ENCODE measurements at places on chromosomes 11 and 22. TPM values are rescaled to one million over a fixed set of nuclear protein-coding genes. Genes with fewer than 3 reads are reported as not detected.

Gene KIAA0930
- 89.2 TPM for total RNA-seq

DNA sequence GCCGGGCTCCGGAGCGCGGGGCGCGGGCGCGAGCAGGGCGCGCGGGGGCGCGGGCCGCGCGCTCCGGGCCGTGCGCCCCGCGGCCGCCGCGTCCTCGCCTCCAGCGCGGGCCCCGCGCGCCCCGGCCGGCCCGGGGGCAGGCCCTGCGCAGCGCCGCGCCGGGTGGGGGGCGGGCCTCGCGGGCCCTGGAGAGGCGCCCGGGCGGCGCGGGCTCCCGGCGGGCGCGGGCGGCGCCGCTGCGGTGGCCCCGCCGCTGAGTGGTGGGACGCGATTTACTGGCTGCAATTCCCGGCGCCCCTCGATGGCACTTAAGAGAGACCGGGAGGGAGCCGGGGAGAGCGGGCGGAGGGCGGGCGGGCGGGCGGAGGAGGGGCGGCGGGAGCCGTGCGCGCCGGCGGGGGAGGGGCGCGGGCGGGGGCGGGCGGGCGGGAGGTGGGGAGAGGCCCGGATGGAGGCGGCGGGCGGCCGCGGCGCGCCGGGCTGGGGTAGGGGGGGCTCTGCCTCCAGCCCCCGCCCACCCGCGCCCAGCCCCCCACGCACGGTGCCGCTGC, 73.2 kb upstream of the TCF20 start:
- peak overlapping the region; percentile 46 for H3K4me3 ChIP-seq
- no peak overlapping the region for H3K27ac ChIP-seq
- DNase-seq, result no peak
- no peaks in the 10 kb centered on the region for H3K4me1 ChIP-seq
- no peaks in the 10 kb centered on the region for H3K36me3 ChIP-seq

Gene FAM111B
- total RNA-seq, result 1.1 TPM

DNA sequence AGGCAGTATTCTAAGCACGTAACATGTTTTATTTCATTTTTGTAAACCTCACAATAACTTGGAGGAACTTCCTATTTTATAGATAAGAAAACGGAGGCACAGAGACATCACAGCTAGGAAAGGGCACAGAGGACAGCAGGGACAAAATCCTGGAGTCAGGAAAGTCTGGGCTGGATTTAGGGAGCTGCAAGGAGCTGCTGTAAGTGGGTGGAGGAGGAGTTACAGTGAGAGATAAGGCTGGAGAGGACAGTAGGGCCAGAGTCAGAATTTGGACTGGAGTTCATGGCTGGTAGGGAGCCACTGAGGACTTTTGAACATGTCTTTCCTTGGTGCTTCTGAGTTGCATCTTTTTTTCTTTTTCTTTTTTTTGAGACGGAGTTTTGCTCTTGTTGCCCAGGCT, 32.2 kb upstream of the PTPRJ start:
- H3K27me3 ChIP-seq, result no peaks in the 10 kb centered on the region
- peaks cover 25% of the 10 kb centered on the region for H3K4me1 ChIP-seq
- no peaks in the 10 kb centered on the region for H3K36me3 ChIP-seq
- no peak overlapping the region for H3K27ac ChIP-seq

- no peak overlapping the region for H3K4me3 ChIP-seq
- no peaks in the 10 kb centered on the region for H3K36me3 ChIP-seq
- no peaks in the 10 kb centered on the region for H3K4me1 ChIP-seq
- no peak overlapping the region for H3K27ac ChIP-seq
- no peaks in the 10 kb centered on the region for H3K27me3 ChIP-seq
Observed at GRCh38 chr11:58433638-58434203, 5.8 kb upstream of the OR5B2 start.

- DNase-seq, result no peak
- no peak overlapping the region for H3K27ac ChIP-seq
- H3K36me3 ChIP-seq, result peaks cover 95% of the 10 kb centered on the region
- H3K4me1 ChIP-seq, result no peaks in the 10 kb centered on the region
- no peaks in the 10 kb centered on the region for H3K27me3 ChIP-seq
Observed at GRCh38 chr22:21800552-21801303, 65.1 kb upstream of the YPEL1 start.

DNA sequence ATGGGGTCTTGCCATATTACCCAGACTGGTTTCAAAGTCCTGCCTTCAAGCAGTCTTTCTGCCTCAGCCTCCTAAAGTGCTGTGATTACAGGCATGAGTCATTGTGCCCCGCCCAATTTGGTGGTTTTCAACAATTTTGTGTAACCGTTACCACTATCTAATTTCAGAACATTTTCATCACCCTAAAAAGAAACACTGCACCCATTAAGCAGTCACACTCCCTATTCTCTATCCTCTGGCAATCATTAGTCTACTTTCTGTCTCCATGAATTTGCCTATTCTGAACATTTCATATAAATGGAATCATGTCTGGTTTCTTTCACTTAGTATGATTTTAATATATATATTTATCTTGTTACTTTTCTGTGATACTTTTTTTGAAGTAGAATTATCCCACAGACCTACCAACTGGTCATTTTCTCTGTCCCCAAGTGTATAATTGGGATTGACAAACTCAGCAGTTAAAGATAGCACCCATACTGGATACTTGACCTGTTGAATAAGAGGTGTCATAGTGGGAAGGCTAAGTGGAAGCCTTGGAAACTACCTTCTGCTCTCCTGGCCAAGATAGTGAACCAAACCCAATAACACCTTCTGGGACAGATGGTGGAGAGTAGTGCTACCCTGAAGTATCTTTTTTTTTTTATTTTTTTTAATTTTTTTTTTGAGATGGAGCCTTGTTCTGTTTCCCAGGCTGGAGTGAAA, 64.8 kb downstream of the STIM1 start:
- DNase-seq, result peak; percentile 54
- H3K36me3 ChIP-seq, result no peaks in the 10 kb centered on the region
- peaks cover 12% of the 10 kb centered on the region for H3K4me1 ChIP-seq
- H3K27me3 ChIP-seq, result no peaks in the 10 kb centered on the region

DNA sequence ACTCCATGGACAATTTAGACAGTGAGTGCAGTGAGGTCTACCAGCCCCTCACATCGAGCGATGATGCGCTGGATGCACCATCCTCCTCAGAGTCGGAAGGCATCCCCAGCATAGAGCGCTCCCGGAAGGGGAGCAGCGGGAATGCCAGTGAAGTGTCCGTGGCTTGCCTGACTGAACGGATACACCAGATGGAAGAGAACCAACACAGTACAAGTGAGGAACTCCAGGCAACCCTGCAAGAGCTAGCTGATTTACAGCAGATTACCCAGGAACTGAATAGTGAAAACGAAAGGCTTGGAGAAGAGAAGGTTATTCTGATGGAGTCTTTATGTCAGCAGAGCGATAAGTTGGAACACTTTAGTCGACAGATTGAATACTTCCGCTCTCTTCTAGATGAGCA, 51.4 kb downstream of the SPECC1L start:
- H3K27ac ChIP-seq, result no peak overlapping the region
- H3K4me3 ChIP-seq, result no peak overlapping the region
- H3K4me1 ChIP-seq, result peaks cover 11% of the 10 kb centered on the region
- no peaks in the 10 kb centered on the region for H3K27me3 ChIP-seq
- no peak for DNase-seq
- peaks cover 62% of the 10 kb centered on the region for H3K36me3 ChIP-seq

- no peak for DNase-seq
- H3K4me1 ChIP-seq, result no peaks in the 10 kb centered on the region
- H3K36me3 ChIP-seq, result no peaks in the 10 kb centered on the region
- no peak overlapping the region for H3K27ac ChIP-seq
- H3K4me3 ChIP-seq, result no peak overlapping the region
Observed at GRCh38 chr11:44851496-44851895, 99.2 kb downstream of the TP53I11 start.

Gene SYT8
- 18.5 TPM for total RNA-seq

Gene LARGE2
- total RNA-seq, result 5.0 TPM

DNA sequence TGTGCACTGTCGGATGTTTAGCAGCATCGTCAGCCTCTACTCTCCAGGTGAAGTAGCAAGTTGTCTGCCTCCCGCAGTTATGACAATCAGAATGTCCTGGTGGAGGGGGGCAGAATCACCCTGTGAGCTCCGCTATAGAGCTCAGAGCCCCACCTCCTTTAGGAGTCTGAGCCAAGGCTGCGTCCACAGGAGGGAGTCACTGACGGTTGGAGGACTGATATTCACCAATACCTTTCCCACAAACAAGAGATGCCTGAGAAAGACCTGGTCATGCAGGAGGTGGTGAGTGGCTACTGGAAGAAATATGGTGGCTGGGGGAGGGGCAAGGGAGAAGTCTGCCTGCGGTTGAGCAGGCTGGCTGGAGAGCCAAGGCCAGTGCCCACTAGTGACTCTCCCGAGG, 41.7 kb upstream of the ADA2 start:
- no peak for DNase-seq
- H3K4me3 ChIP-seq, result no peak overlapping the region
- no peaks in the 10 kb centered on the region for H3K36me3 ChIP-seq
- H3K27me3 ChIP-seq, result no peaks in the 10 kb centered on the region
- peaks cover 12% of the 10 kb centered on the region for H3K4me1 ChIP-seq
- no peak overlapping the region for H3K27ac ChIP-seq

Data from lower lobe of right lung (tissue), 2 donors.